Upper lobe of left lung (tissue), 6 donors: ENCODE measurements at places on chromosomes 5 and 9. TPM values are rescaled to one million over a fixed set of nuclear protein-coding genes. Genes with fewer than 3 reads are reported as not detected.

DNA sequence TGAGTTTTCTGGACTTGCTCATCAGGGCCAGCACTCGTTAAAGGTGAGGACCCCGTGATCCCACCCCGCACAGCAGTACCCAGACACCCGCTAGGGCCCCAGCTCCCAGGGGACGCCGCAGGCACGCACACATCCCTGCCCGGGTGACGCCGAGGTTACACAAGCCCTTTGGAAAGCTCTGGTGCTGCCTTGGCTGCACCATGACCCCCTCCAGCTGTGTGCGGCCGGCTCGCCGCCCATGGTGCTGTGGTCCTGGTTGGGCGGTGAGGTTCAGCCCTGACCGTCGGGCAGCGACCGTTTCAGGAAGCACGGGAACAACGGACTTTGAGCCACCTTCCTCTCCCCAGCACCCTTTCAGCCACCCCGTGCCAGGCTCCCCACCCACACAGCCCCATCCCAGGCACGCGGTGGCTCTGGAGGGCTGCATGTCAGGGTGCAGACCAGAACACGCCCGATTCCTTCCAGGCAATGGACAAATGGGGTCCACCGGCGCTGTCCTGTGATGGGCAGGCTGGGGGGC lies 7.5 kb upstream of the SLC12A7 start:
- no peak overlapping the region for H3K27ac ChIP-seq
- H3K36me3 ChIP-seq, result no peaks in the 10 kb centered on the region
- no peaks in the 10 kb centered on the region for H3K27me3 ChIP-seq
- H3K4me1 ChIP-seq, result no peaks in the 10 kb centered on the region

- no peaks in the 10 kb centered on the region for H3K4me1 ChIP-seq
- H3K27ac ChIP-seq, result no peak overlapping the region
- H3K27me3 ChIP-seq, result no peaks in the 10 kb centered on the region
- no peaks in the 10 kb centered on the region for H3K36me3 ChIP-seq
- H3K4me3 ChIP-seq, result no peak overlapping the region
- DNase-seq, result peak; percentile 80
These were observed 9.3 kb upstream of the WWC1 start for GRCh38 chr5:168282120-168282519.

DNA sequence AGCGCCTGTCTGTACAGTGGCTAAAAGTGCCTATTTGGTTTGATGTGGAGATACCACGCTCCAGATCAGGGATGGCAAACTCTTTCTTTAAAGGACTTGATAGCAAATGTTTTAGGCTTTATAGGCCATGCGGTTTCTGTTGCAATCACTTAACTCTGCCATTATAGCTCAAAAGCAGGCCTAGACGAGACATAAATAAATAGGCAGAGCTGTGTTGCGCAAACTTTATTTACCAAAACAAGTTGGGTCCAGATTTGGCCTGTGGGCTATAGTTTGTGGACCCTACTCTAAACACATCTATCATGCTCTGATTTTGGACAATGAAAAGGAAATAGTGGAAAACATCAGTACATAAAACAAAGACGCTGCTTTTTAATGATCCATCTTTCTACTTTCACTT lies 79.2 kb downstream of the PTCH1 start:
- no peaks in the 10 kb centered on the region for H3K27me3 ChIP-seq
- no peaks in the 10 kb centered on the region for H3K36me3 ChIP-seq
- no peak overlapping the region for H3K4me3 ChIP-seq

The C5 gene
- total RNA-seq, result 18.9 TPM

The SV2C gene
- total RNA-seq, result 0.15 TPM
